ENCODE measurements at places on chromosomes 2 and 18.

GRCh38 chr18:1047406-1047805, 142.7 kb downstream of the ADCYAP1 start:
- DNase-seq: no peak

DNA sequence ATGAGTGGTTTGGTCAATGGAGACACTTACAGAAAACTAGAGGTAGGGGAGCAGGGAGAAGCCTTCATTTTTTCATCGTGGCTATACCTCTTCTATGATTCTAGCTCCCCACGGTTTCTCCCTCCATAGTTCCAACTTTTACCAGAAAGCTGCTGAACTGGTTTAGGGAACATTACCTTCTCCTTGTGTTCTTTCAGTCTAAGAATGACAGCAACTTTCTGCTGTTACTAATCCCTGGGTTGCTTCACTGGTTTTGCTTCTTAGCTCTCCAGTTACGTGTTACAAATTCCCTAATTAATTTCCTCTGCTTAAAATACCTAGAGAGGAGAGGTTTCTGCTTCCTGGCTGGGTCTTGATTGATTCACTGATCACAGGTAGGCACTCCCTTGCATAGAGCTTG, 499.9 kb downstream of the SLC4A3 start:
- no peak for DNase-seq

GRCh38 chr2:10083692-10084211, 3.5 kb upstream of the CYS1 start:
- no peak for DNase-seq

DNA sequence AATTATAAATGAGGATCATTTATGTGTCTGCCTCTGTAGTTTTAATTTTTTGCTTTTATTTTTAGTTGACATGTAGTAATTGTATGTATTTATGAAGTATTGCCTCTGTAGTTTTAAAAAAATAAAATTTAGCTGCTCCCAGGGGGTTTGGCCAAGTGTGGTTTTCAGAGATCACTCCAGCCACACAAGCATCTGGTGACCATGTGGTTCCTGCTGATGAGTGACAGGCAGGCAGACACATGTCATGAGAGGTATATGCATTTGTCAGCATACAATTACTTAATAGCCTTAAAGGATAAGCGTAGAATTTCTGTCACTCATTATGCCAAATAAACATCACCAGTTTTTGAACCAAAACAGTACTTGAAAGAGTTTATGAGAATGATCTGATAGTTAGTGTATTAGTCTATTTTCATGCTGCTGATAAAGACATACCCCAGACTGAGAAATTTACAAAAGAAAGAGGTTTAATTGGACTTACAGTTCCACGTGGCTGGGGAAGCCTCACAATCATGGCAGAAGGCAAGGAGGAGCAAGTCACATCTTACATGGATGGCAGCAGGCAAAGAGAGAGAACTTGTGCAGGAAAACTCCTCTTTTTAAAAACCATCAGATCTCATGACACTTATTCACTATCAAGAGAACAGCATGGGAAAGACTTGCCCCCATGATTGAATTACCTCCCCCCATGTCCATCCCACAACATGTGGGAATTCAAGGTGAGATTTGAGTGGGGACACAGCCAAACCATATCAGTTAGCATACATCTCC, 29.6 kb downstream of the MREG start:
- no peak for DNase-seq

DNA sequence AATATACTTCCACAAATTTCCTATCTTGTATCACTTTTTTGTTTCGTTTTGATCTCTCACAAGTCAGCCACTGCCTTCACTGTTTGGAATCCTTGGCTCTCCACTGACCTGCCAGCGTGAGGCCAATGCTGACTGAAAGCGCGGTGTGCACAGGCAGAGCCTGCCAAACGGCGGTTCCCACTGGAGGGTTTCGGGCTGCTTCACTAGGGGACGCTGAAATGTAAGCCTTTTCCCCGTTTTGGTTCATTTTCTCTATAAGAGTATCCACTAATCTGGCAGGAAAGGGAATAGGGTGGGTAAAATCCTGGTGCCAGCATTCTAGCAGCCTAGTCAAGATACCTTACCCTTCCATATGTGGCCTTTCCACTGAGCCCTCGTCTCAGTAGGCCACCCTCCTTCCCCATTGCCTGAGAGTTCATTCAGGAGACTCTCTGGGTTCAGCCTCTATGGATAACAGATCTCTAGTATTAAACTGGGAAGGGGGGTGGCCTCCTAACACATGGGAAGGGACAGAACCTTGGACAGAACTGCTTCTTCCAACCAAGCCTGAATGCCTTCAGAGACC, 91.5 kb downstream of the DYM start:
- no peak for DNase-seq

Measured in GM12892 (cell line).